ENCODE measurements at places on chromosomes 11 and 22. TPM values are rescaled to one million over a fixed set of nuclear protein-coding genes. Genes with fewer than 3 reads are reported as not detected.

- DNase-seq: no peak
Observed at GRCh38 chr11:64536396-64536941, 54.6 kb upstream of the SLC22A12 start.

GRCh38 chr11:92225568-92226330 is 1.1 kb downstream of the FAT3 start:
- DNase-seq: peak; percentile 52

- DNase-seq: no peak
Observed at GRCh38 chr22:42866100-42866499, 9.0 kb upstream of the ARFGAP3 start.

- no peak for DNase-seq
Observed at GRCh38 chr22:49838771-49839717, 11.4 kb upstream of the BRD1 start.

DNA sequence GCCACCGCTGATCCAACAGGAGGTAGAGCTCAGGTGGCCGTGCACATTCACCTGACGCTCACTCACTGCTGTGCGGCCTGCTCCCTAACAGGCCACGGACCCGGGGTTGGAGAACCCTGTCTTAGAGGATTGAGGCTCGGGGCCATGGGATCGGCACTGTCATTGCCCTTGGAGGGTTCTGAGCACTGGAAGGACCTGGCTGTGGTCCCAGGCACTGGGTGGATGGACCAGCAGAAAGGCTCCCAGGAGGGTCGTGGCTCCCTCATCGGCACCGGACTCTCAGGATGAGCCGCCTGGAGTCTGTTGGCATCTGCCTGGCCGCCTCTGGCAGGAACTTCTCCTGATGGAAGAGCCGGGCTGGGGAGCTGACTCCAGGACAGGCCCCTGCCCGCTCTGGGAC is 6.5 kb downstream of the KCNQ1 start:
- no peak for DNase-seq

DNA sequence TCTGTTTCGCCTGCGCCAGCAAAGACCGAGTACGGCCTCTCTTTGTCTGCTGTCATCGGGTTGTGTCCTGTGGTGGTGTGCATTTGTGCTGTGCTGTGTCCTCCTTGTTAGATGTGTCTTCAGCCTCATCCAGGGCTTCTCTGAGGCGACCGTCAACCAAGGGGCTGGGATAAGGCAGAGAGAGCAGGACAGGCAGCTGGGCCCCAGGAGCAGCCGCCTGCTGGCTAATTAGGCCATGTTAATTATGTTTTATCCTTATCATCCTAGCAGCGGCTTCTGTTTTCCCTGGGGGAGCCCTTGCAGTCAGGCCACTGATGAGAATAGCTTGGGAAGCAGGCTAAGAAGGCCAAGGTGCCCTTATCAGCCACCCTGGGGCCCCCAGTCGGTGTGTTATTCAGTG is 40.7 kb upstream of the TTC12 start:
- no peak for DNase-seq

DNA sequence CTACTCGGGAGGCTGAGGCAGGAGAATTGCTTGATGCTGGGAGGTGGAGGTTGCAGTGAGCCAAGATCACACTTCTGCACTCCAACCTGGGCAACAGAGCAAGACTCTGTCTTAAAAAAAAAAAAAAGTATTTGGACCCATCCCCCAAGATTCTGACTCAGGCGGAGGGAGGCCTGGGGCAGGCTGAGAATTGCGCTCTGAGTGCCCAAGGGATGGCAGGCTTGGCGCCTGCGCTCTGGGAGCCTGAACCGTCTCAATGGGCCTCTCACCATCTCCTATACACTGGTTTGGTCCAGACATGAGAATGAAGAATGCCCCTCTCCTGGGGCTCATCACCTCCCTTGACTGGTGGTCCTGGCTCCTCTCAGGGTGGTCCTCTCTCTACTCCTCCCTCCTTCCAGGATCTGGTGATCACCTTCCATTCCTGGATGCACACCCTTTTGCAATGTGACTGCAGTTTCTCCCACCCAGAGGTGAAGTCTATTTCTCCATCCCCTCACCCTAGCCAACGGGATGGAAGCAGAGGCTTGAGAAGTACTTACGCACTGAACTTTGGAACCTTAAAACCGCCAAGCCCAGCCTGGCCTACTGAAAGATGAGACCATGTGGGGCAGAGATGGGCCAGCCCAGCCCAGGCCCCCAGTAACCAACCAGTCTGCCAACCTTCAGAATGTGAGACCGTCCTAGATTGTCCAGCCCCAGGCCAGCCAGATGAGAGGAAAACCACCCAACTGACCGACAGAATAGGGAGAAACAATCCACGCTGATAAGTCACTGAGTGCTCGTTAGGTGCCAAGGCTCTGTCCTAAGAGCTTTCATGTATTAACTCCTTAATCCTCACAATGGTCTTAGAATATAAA is 4.9 kb downstream of the POLR3H start:
- no peak for DNase-seq

DNA sequence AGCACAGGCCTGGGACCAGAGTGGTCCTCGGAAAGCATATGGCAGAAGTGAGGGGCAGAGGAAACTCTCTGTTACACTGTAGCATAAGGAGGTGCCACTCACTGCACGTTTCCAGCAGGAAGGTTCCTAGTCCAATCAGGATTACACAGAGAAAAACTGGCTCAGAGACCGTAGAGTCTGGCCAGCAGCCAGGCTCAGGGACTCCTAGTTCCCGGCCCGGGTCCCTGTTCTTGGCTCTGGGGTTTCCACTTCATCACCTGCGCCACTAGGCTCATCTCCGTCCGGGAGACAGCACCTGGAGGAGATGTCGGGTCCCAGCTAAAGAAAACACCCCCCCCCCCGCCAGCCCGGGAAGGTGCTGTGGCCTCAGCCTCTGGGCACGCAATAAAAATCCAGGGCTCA is 1.1 kb downstream of the TTLL12 start:
- DNase-seq: peak; percentile 80

GRCh38 chr22:50506611-50507420 is 686 bp downstream of the LMF2 start:
- peak; percentile 52 for DNase-seq

- no peak for DNase-seq
Observed at GRCh38 chr11:36449561-36450096, 60.4 kb downstream of the TRAF6 start.

DNA sequence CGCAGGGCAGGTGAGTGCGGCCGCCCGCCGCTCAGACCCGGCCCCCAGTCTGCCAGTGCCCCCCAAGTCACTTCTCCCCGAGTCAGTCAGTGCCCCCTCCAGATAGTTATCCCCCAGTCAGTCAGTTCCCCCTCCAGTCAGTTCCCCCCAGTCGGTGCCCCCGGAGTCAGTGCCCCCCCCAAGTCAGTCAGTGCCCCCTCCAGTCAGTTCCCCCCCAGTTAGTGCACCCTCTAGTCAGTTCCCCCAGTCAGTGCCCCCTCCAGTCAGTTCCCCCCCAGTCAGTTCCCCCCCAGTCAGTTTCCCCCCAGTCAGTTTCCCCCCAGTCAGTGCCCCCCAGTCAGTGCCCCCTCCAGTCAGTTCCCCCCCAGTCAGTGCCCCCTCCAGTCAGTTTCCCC is 411 bp downstream of the PPP6R2 start:
- no peak for DNase-seq

DNA sequence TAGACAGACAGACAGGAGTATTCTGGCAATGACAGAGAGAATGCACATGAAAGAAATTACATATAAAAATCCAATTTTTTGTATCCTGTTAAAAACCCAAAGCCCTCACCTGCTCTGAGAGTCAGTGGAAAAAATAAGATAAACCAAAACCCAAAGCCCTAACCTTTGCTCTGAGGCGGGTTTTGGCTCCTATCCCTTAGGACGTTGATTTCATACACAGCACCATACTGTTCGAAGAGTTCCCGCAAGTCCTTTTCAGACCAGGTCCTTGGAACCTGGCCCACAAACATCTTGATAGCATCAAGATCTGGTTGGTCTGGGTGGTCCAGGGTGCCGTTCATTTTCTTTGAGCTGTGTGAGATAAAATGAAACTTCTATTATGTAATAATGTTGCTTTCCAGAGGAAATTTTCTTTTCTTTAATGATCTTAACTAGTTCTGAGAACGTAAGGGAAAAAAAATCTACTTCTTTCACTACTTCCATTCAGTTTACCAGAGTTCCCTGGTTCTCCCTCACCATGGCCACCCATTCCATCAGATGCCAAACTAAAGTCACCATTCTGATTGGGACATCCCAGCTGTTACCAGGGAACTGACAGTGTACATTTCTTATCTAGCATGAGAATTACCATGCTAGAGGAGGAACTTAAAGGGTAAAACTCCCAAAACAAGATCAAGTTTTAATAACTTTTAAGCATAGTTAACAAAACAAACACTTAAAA is 39.9 kb upstream of the RAPSN start:
- DNase-seq: no peak

GRCh38 chr11:86143087-86144030 is 74.5 kb upstream of the PICALM start:
- DNase-seq: peak; percentile 30

Gene SHISA8
- 8.5 TPM for total RNA-seq

Gene ST14
- 2.8 TPM for total RNA-seq

Gene VWCE
- 1.5 TPM for total RNA-seq

Gene PCSK7
- 39.2 TPM for total RNA-seq

Gene NPAS4
- total RNA-seq: 0.09 TPM

Gene BTG4
- total RNA-seq: not detected

Gene BLID
- 2.4 TPM for total RNA-seq

Gene ELMOD1
- 7.9 TPM for total RNA-seq

Gene CDKN1C
- 24.3 TPM for total RNA-seq

Gene SHANK3
- total RNA-seq: 28.9 TPM

Data from right cardiac atrium (tissue), 5 donors.